ENCODE measurements at places on chromosomes 2 and 18. TPM values are rescaled to one million over a fixed set of nuclear protein-coding genes. Genes with fewer than 3 reads are reported as not detected.

DNA sequence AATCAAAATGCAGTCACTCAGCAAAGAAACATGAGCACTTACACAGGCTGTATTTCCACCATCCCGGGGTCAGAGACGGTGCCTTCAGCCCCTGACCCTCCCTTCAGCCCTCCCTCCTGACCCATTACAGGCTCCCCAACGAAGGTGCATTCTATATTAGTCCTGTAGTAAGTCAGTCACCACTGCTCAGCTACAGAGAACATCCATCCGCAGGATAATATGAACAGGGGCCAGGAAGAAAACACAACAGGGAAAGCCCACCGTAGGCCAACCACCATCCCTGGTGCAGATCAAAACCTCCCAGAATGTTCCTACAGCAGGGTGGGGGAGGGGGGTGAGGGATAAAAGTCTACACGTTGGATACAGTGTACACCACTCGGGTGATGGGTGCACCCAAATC lies 15.1 kb downstream of the PXDN start:
- peak; percentile 65 for DNase-seq

DNA sequence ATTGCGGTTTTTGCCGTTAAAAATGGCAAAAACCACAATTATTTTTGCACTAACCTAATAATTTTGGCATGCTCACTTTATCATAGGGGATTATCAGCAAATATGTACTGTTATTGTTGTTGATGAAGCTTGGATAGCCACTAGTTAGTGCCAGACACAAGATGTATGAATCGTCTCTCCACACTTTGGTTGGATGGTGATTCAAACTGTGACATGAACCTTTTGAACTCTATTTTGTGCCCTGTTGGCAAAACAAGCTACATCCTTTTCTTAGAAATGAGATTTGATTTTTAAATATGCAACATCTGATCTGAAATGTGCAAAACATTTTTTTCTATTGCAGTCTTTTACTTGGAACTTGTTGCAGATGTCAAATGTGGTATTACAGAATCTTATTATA lies 48.8 kb upstream of the DTNB start:
- DNase-seq: no peak

Gene RAPGEF4
- total RNA-seq: 0.91 TPM

- DNase-seq: no peak
Measured at GRCh38 chr2:158513841-158514240, 57.1 kb downstream of the PKP4 start.

Gene KCNG3
- total RNA-seq: not detected

GRCh38 chr2:70261501-70261900 lies 3.6 kb downstream of the PCYOX1 start:
- no peak for DNase-seq

DNA sequence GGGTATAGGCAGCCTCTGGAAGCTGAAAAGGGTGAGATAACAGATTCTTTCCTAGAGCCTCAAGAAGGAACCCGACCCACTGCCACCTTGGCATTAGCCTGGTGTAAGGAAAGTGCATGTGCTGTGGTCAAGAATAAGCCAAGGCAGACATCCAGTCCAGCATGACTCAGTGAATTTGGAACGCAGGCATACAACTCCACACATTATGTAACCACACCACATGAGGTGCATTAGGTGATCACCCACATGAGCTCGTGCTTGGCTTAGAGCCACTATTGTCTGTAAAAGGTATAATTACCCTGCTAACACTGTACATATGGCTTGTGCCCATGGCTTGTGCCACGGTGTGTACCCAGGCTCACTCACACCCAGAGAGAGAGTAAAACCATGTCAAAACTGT lies 583.7 kb upstream of the HNMT start:
- no peak for DNase-seq

DNA sequence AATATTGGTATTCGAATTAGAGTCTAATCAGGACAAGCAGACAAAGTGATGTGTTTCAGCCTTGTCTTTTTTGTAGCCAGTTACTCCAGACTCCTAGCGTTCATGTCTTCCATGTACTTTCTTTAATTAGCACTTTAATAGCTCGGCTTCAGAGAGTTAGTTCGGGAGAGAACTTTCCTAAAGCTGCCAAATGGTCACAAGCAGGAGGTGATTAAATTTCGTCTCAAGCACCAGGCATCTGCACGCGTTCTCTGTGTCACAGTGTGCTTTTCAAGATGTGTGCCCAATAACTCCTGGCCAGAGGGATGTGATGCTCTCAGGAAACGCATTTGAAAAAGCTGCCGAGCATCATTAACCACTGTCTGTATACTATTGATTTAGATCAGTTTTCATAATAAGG lies 790.8 kb downstream of the SOCS6 start:
- DNase-seq: no peak

DNA sequence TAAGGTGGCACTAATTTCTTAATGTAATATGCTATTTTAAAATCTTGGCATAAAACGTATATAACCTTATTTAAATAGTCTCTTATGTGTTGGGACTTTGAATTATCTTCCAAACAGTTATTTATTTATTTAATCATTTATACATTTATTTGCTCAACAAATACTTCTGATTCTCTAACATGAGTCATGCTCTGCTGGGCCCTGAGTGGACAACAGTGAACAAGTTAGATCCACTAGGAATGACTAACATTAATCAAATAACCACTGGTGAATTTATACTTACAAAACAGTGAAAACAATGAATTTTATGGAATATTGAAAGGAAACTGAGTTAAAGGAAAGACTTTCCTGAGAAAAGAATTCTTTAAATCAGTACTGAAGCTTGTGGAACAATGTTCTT lies 1257.2 kb upstream of the CHAC2 start:
- DNase-seq: no peak

DNA sequence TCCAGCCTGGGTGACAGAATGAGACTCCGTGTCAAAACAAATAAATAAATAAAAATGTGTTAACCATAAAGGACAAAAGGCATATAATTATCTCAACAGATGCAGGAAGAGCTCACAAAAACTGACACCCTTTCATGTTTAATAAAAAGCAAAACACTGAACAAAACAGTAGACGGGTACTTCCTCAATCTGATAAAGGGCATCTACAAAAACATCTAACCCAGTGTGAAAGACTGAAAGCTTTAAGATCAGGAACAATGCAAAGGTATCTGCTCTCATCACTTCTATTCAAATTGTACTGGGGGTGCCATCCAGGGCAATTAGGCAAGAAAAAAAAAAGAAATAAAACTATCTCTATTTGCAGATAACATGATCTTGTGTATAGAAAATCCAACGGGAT lies 11.7 kb upstream of the NCL start:
- DNase-seq: no peak

DNA sequence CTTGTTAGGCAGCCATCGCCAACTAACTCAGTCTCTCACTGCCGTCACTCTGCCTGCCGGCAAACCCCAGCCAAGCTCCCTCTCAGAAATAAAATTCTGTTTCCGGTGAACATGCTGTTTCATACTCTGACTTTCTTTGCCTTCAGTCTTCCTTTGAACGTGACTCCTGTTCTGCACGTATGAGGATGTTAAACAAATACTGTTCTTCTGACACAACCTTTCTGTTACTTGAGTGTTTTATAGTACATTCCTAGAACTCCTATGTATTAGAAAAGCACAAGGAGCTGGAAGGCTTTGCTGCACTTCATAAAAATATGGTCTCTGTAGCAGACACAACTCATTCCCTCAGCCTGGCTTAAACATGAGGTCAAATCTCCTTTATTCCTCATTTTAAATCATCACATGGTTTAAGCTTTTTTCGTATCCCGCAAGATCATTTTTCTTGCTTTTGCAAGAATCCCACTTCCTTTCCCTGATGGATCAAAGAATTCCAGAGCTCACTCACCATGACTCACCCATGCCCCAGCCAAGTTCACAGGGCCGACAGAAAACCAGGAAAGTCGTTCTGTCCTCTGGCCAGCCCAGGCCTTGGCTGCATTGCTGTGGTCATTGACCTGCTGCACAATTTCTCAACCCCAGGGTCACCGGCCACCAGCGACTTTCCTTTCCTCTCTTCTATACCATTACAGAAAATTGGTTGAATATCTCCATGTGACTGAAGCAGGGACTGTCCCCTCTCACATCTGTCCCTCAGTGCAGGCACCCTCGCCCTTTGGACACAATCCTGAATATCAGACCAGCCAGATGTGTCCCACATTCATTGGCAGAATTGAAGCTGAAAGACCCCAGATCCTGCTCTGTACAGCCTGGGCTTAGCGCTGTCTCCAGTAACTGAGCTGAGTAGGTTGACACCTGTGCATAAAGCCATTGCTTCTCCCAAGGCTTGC lies 183.1 kb upstream of the ARL4C start:
- DNase-seq: peak; percentile 71

Gene DNAH7
- 1.0 TPM for total RNA-seq

GRCh38 chr2:85929096-85930050 lies 40.6 kb upstream of the ST3GAL5 start:
- DNase-seq: no peak
